ENCODE measurements at places on chromosomes 6 and 20.
A peak's percentile ranks its signal among the peaks of the same experiment; 100 is the strongest.

DNA sequence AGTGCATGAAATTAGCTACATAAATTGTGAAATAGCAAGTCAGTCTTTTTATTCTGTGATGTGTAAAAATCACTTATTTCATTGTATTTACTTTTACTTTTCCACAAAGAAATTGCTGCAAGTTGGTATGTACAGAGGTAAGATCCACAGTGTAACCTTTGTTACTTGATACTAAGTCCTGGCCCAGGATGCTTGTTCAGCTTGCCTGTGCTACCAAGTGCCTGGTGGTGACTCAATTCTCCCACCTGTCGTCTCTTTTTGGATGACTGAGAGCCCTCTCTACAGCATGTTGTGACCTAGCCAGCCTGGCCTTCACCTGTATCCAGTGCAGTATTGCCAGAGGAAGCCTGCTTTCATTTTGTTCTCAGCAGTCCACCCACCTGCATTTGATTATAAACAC, 54.9 kb downstream of the ANKRD6 start:
- DNase-seq, result no peak

GRCh38 chr6:125812394-125813292, 21.9 kb downstream of the NCOA7 start:
- no peak for DNase-seq

DNA sequence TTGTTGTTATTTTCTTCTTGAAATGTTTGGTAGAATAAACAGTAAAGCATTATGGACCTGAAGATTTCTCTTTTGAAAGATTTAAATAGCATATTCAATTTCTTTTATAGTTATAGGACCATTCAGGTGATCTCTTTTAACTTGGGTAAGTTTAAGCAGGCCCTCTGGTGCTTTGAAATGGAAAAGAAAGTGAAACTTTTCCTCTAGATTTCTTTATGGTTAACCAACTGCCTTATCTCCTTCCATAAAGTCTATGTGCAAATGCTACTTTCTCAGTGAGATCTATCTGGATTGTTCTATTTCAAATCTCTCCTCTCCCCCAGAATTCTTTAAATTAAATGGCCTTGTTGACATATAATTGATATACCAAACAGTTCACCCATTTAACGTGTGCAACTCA, 54.0 kb downstream of the PHACTR2 start:
- DNase-seq, result peak; percentile 8

GRCh38 chr6:157045831-157046454, 268.8 kb downstream of the ARID1B start:
- no peak for DNase-seq

DNA sequence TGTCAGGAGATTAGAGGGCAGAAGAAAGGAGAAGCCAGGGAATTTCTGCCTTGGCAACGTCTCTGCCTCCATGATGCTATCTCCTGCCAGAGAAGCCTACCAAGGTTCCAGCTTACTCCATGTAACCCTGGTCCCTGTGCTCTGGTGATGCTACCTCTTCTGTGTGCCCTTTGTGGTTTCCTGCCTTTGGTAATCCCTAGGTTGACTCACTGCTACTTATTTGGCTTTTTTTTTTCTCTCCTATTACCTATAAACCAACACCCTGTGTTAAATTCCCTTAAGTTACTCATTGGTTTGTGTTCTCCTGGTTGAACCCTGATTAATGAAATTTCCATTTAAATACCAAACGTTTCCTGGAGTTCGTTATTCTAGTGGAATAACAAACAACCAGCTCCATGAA, 527.8 kb upstream of the FLRT3 start:
- peak; percentile 40 for DNase-seq

GRCh38 chr6:147203311-147204059, 732 bp upstream of the STXBP5 start:
- peak; percentile 67 for DNase-seq

DNA sequence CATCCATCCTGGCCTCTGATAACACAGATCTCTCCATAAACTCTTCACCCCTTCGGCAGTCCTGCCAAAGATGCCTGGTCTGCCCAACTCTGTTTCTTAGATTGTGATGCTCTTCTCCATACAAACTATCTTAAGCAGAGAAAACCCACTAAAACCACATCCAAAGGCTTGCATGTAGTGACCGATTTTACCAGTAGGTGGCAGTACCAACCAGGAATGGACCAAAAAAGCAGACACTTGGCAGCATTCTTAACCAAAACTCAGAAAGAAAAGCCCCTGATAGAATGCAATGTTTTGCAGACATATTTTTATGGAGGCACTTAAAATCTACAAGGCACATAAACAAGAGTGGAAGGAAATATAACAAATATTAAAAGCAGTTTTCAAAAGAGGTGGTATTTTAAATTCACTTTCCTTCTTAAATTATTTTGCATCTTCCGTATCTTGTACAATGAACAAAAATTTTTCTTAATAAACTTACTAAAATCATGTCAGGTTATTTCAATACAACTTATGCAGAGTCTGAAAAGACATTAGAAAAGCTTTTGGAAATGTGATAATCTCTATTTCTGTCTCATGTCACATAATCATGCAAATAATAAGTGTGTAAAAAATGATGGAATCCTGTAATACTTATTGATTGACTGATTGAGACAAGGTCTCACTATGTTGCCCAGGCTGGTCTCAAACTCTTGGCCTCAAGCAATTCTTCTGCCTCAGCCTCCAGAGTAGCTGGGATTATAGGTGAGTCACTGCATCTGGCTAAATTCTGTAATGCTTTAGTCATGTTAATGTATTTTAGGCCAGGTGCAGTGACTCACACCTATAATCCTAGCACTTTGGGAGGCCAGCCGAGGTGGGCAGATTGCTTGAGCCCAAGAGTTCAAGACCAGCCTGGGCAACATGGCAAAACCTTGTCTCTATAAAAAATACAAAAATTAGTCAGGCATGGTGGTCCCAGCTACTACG, 29.4 kb downstream of the LRP11 start:
- DNase-seq, result peak; percentile 37

DNA sequence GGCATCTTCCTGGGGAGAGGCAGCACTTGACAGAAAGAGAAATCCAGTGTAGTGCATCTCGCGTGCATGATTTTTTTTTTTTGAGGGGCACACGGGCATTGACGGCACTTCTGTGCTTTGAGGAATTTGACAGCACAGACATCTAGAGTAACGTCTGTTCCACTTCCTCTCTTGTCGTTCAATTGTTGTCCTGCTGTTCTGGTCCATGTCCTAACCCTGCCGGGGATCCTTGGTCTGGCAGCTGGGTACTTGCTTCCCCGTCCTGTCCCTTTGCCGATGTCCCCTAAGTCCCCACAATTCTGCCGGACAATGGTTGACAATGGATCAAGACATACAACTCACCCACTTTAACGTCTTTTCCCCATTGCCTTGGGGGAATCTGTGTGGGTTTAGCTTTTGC, 46.0 kb upstream of the NAA20 start:
- DNase-seq, result no peak

DNA sequence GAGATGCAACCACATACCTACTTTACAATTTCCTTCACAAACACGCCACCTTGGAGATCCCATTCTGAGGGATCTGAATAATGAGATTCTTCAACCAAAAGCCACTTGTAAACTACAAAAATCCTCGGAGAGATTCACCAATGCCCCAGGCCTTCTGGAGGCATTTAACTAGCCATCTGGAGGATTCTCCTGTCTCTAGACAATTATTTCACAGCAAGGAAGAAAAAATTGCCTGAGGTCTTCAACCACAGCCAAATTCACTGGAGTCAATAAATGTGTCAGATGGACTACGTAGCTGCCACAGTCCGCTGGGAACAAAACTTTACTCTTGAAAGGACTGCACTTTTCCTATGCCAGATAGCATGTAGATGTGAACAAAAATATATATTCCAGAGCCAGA, 19.0 kb upstream of the DCDC2 start:
- no peak for DNase-seq

- DNase-seq, result no peak
Measured at GRCh38 chr6:8282380-8282779, 153.0 kb downstream of the SLC35B3 start.

GRCh38 chr6:128847431-128848210, 35.3 kb upstream of the LAMA2 start:
- DNase-seq, result no peak

DNA sequence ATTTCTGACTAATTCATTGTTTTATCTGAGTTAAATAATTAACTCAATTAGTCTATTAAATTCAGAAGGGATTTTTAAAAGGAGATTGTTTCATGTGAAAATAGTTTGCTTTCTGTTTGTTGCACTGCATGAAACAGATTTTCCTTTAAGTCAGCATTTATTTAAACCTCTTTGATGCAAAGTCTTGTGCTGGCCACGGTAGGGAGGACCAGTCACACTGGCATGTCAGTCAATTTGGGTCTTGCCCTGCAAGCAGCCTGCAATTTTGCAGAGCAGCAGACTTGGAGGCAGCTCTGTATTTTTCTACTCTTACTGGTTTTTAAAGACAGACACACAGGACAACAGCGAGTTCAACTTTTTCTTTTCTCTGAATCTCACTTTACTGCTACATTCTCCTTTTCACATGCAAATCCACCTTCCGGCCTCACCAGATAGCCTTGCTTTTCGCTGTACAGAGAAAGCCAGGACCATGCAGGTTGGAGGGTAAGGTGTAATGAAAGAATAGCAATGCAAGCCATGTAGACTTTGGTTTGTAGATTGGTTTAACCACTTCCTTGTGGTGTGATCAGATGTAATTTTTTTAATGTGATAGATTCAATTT, 689.9 kb upstream of the AGPAT4 start:
- peak; percentile 61 for DNase-seq

GRCh38 chr6:149482545-149483333, 2.1 kb downstream of the ZC3H12D start:
- no peak for DNase-seq

DNA sequence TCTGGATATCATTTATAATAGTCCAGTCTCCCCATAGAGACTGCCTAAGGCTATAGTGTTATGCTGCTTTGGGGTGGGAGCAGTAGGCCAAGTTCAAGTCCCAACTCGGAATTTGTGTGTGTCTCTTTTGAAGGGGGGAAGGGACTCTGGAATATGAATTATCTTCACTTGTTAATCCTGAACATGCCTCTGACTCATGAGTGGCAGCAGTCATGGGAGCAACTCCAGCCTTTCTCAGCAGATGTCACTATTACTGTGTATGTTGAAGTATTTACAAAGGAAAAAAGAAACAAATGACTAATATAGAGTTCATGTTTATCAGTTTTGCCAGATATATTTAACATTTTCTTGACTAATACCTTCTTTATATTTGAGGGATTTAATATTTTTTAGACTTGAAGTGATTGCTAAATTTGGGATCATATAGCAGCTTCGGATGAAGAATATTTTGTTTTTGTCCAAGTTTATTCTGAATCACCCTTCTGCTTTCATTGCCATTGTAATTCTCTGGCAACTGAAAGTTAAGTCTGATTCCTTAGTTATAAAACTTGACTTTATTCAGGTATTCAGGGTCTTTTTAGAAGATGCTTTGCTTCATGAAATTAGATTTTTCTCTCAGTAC, 23.4 kb downstream of the FAM217A start:
- DNase-seq, result peak; percentile 28

DNA sequence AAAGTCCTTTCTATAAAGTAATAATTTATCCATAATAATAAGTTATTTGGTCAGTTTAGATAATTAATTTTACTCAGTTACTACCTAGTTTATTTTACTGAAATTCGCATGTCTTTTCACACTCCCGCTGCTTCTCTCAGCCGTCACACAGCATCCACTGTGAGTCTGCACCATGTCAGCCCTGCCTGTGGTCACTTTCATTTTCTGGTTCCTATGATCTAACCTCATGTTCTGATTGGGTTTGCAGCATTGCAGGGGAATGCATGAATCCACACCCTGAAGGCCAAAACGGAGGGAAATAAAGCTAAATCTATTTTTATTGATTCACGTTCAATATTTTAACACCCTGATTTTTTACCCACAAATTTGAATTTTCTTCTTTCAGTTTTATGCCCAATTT, 47.4 kb downstream of the PDE10A start:
- no peak for DNase-seq

GRCh38 chr20:52869698-52870501, 102.3 kb upstream of the TSHZ2 start:
- no peak for DNase-seq

DNA sequence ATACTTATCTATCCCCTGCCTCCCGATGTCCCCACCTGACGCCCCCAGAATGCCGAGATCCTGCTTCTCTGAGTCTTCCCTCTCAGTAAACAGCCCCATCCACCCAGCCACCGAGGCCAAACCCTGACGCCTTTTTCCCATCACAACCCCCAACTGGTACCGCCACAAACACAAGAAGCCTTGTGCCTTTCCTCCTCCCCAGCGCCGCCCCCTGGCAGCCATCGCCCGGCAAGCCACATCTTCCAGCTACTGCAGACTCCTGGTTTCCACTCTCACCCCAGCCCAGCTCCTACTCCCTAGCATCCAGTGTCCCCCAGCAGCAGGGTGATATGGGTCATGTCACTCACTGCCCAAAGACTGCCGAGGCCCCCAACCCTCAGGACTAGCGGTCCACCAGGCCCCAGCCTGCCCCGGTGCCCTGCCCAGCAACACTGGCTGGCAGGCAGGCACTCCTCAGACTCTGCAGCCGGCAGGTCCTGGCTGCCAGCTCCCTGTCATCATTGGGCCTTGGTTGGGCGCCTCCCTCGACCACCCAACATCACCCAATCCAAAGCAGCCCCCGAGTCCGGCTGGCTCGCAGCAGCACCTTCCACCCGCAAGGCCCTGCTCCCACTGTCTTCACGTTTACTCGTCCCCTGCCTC, 11.2 kb downstream of the TCFL5 start:
- no peak for DNase-seq

DNA sequence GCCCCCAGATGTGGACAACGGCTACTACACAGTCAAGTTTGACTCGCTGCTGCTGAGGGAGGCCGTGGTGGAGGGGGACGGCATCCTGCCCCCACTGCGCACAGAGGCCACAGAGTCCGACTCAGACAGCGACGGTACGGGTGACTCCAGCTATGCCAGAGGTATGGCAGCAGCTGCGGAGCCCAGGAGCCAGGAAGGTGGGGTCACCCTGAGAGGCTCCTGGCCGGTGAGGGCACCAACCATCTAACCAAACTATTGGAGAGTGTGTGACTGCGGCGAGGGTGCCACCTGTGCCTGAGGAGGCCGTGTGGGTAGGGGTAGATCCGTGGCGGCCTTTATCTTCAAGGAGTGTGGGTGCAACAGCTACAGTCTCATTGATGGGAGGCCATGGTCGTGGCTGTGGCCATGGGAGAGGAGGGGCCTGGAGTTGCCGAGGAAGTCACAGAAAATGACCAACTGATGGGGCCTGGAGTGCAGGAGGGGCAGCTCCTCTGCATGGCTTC, 2.8 kb upstream of the LIME1 start:
- DNase-seq, result no peak

- no peak for DNase-seq
Measured at GRCh38 chr6:23534351-23534750, 591.7 kb upstream of the NRSN1 start.

DNA sequence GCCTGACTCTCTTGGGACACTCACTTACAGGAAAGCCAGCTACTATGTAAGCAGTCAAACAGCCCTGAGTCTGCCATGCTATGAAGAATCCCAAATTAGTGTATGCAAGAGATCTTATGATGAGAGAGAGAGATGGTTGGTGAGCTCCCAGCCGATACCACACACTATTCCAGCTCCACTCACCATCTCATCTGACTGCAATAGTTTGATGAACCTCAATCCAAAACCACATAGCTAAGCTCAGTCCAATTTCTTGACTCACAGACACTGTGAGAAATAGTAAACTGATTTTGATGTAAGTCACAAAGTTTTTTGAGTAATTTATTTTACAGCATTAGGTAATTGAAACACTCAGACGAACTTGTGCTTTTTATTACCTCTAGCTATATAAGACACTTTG, 441.4 kb downstream of the COL12A1 start:
- DNase-seq, result no peak

GRCh38 chr6:467671-468082, 76.1 kb downstream of the IRF4 start:
- DNase-seq, result no peak

- no peak for DNase-seq
Measured at GRCh38 chr6:18488004-18488403, 100.9 kb downstream of the RNF144B start.

All from MM.1S (cell line).